Regular cardiac myocyte (primary cell): ENCODE measurements at places on chromosomes 3 and 15. TPM values are rescaled to one million over a fixed set of nuclear protein-coding genes. Genes with fewer than 3 reads are reported as not detected.

The RAD18 gene
- total RNA-seq, result 7.9 and 13.2 TPM in 2 replicates

The ALPK3 gene
- total RNA-seq, result 3.3 and 5.4 TPM in 2 replicates

The FOXL2 gene
- under 0.01 and 0.19 TPM in 2 replicates for total RNA-seq

The DOCK3 gene
- 0.19 and 0.28 TPM in 2 replicates for total RNA-seq

The SEMA6D gene
- 9.9 and 19.6 TPM in 2 replicates for total RNA-seq

The RAB43 gene
- total RNA-seq, result 13.2 and 14.2 TPM in 2 replicates

The GRK7 gene
- total RNA-seq, result not detected in 2 replicates

The IL1RAP gene
- 11.9 and 32.7 TPM in 2 replicates for total RNA-seq

The ARNT2 gene
- 4.6 and 7.6 TPM in 2 replicates for total RNA-seq

The ZKSCAN7 gene
- 5.2 and 7.0 TPM in 2 replicates for total RNA-seq

The IGSF10 gene
- under 0.01 and 0.19 TPM in 2 replicates for total RNA-seq

The ADAMTS7 gene
- total RNA-seq, result 12.8 and 18.6 TPM in 2 replicates

The IGDCC3 gene
- not detected in 2 replicates for total RNA-seq

The ATP8B4 gene
- total RNA-seq, result 0.19 and 10.7 TPM in 2 replicates

The TMC3 gene
- 0.19 and 3.9 TPM in 2 replicates for total RNA-seq

The ITIH1 gene
- total RNA-seq, result 0.56 TPM in 1 of 2 replicates, not detected in the other

The THRB gene
- total RNA-seq, result 0.19 and 1.4 TPM in 2 replicates

The MASP1 gene
- total RNA-seq, result 2.5 and 6.2 TPM in 2 replicates

The PLEKHO2 gene
- total RNA-seq, result 12.7 and 14.4 TPM in 2 replicates

The CCR1 gene
- under 0.01 and 0.28 TPM in 2 replicates for total RNA-seq
